DMS 273 treated with DMSO at 0.1 percent for 48 hours (cell line): ENCODE measurements at places on chromosomes 1 and 21.

GRCh38 chr1:47693115-47693514 lies 255.3 kb downstream of the FOXD2 start:
- no peak for DNase-seq

DNA sequence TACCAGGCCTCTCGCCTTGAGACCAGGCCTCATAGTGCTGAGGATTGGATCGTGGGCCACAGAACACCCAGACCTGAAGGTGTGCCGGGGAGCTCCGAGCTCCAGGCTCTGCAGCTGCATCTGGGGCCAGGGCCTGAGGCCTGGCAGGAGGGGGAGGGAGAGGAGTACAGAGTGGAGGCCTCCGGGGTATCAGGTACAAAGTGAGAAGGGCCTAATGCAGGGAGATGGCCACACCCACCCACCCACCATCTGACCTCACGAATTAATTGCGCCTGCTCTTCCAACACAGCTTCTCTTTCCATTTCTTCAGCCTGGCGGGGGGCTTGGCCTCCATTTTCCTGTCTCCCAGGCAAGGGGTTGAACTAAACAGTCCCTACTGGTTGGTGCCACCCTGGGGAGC lies 99.4 kb upstream of the ARHGEF16 start:
- DNase-seq, result no peak

- DNase-seq, result no peak
Observed at GRCh38 chr1:209737118-209737505, 18.7 kb upstream of the TRAF3IP3 start.

DNA sequence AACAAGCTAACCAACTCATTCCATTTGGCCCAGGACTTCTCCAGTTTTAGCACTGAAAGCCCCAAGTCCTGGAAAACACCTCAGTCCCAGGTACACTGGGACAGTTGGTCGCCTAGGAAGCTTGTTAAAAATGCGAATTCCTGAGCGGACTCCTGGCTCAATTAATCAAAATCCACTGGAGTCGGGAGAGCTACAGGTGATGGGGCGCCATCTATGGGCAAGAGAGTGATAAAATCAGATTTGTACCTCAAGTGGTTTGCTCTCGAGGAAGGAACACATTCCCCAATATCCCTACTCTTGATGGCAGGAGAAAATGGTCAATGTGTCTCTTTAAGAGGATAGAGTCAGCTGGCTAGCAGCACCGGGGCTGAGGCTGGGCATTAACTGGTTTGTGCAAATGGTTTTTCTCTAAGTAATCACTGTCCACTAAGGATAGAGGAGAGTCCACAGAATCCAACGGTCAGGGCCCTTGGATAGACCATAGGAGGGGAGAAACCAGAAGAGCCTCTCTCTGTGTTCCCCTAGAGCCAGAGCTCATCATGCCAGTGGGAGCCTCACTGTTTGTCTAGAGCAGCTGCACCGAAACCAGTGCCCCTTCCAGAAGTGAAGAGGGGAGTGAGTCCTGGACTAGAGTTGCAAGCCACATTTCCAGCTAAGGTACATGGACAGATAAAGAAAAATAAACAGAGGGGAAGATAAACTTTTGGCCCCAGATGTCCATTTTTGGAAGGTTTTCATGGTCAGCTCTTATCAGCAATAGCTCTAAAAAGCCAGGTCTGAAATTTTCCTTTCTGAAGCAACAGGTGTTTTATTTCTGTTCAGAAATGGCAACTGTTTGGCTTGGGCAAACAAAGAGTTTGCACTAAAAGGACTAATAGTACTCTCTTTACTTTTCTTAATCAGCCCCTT lies 148.5 kb downstream of the TENT5C start:
- DNase-seq, result peak; percentile 11

- no peak for DNase-seq
Observed at GRCh38 chr1:36156329-36157114, 562 bp downstream of the MAP7D1 start.

GRCh38 chr21:39103689-39104088 lies 79.6 kb downstream of the PSMG1 start:
- DNase-seq, result no peak

DNA sequence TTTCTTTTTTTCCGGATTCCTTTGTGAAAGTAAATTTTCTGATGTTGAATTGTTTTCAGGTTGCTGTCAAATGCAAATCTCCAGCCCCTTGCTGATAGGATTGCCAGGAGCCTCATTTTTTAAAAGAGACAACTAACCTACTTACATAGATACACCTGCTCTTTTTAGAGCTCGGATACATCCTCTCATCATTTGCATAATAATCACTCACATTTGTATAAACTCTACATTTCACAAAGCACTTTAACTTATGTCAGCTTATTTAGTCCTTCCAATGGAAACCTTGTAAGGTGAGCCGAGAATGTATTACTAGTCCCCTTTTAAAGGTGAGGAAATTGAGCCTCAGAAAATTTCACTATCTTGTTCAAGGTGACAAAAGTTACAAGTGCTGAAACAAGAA lies 84.8 kb downstream of the KCTD3 start:
- DNase-seq, result no peak

GRCh38 chr1:3772715-3773571 lies at the start of gene SMIM1:
SMIM1 (plus strand) TSS chr1:3772749; CDS start chr1:3775374, 2,625 bp downstream.
- no peak for DNase-seq

DNA sequence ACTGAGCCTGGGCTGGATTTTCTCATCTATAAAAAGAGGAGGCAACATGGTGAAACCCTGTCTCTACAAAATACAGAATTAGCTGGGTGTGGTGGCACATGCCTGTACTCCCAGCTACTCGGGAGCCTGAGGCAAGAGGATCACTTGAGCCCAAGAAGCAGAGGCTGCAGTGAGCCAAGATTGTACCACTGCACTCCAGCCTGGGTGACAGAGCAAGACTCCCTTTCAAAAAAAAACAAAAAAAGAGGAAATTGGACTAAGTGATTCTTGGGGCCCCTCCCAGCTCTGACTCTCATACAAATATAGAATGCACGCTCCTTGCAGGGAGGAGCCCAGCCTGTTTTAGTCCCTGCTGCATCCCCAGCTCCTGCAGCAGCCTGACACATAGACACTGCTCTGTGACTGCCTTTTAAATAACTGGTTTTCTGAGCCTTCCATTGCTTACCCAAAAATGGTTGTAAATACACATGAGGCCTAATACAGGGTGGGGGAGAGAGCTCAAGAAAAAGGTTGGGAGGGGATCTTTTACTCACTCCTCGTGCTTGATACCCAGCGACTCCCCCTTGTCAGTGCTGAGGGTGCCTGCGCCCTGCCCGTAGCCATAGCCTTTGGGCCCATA lies 17.2 kb downstream of the CSRP1 start:
- no peak for DNase-seq

- no peak for DNase-seq
Observed at GRCh38 chr1:113874012-113874879, 2.7 kb upstream of the PTPN22 start.

- DNase-seq, result no peak
Observed at GRCh38 chr1:228339766-228340685, 66.6 kb downstream of the TRIM11 start.

- DNase-seq, result no peak
Observed at GRCh38 chr1:53559854-53560580, 100.8 kb downstream of the DMRTB1 start.

DNA sequence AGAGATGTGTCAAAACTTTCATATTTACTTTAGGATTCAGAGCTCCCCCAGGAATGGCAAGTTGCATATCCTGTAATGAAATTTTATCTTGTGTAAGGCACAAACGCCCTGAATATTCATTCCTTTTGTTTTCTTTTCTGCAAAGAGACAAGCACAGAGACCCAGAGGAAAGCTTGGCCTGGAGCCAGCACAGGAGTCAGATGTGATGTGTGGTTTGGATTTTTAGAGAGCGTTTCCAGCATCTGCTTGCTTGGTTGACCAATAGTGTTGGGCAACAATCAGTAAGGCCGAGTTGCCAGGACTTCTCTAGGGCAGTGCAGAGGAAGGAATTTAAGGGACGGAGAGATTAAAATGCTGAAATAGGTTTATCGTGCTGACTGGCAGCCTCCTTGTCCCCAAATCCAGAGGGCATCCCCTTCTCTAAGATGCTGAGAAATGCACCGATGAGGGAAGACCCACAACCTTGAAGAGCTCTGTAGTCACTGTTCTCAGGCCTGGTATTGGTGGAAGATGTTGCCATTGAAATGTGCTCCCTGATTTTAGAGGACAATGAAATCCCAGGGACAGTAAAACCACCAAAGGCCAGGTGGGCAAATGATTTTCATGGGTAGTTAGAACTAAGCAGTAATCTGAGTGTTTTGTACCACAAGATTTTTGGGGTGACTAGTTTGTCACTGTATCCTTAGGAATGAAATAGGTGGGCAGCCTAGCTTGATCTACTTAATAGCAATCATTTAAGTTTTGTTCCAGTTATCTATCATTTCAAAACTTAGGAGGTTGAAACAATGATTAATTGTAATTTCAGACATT lies 37.9 kb upstream of the RHOU start:
- DNase-seq, result peak; percentile 11

- DNase-seq, result no peak
Observed at GRCh38 chr1:12811409-12811784, 19.8 kb downstream of the PRAMEF11 start.

- DNase-seq, result no peak
Observed at GRCh38 chr1:156081917-156082308, 352 bp downstream of the MEX3A start.

- DNase-seq, result no peak
Observed at GRCh38 chr1:203512517-203512847, 18.5 kb downstream of the OPTC start.

DNA sequence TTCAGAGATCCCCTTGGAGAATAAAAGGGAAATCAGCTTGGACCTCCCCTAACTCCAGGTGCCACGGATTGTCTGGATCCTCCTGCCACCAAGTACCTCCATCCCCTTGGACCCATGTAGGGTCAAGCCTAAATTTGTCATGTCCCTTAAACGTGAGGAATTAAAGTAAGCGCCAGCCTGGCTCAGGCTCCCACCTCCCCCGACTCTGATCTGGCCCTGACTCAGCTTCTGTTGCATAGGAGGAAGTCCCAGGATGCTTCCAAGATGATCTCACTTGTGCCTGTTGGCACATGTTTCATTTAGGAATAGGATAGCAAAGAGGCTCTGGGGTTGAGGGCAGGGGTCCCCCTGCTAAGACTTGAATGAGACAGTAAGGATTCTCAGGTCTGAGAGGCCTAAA lies 231.9 kb upstream of the JUN start:
- DNase-seq, result no peak

DNA sequence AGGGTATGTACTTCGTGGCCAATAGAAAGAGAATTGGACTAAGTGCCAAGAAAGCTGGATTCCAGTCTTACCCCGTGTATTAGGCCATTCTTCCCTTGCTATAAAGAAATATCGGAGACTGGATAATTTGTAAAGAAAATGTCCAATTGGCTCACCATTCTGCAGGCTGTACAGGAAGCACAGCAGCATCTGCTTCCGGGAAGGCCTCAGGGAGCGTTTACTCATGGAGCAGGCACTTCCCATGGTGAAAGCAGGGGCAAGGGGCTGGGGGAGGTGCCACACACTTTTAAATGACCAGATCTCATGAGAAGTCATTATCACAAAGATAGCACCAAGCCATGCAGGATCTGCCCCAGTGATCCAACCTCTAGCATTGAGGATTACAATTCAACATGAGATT lies 7.8 kb upstream of the AMIGO1 start:
- DNase-seq, result no peak

- no peak for DNase-seq
Observed at GRCh38 chr1:74237787-74238186, 2.6 kb downstream of the TNNI3K start.

- DNase-seq, result no peak
Observed at GRCh38 chr1:2235300-2235998, 7.3 kb downstream of the SKI start.

DNA sequence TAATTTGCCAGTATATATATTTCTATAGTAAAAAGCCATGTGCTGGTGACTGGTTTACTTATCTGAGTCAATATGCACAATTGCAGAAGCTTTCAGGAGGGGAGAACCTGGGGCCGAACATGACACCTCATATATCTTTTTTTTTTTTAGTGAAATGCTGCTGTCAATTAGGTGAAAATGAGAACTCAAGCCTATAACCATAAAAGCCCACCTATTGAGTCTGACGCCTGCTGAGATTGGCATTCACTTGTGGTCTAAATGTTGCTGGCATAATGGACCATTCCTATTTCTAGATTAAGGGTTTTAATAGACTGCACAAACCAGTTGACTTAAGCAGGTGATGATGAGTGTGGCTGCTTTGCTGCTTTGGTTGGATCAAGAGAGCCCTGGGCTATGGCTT lies 10.8 kb downstream of the NTMT2 start:
- DNase-seq, result no peak

DNA sequence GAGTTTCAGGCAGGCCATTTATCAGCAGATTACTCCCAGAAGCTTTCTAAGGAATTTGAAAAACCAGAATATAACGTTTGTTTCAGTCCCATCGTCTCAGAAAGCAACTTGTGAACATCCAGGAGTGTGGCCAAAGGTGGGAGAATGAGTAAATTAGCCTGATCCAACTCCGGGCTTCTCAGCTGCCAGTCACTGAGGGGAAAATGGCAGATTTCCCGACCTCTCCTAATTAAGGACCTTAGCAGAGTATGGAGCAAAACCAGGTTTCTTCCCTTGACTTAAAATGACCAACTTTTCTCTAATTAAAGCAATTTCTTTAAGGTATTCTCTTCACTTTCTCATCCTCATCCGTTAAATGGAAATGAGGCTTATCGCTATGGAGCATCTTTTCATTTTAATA lies 1.0 kb downstream of the CORT start:
- DNase-seq, result no peak

DNA sequence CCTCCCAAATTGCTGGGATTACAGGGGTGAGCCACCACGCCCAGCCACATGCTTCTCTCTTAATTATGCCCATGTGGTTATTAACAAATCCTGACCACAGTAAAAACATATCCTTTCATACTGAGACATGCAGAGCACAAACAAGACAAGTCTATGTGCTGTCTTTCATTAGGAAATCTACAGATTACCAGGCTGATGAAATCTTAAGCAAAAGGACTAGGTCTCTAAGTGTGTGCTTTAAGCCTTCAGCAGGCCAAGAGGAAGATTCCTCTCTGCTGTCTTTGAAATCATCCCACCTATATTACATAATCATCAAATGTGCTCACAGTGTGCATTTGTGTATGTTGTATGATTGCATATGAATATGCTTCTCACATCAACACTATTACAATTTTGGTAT lies 419.3 kb downstream of the KCTD3 start:
- DNase-seq, result no peak

DNA sequence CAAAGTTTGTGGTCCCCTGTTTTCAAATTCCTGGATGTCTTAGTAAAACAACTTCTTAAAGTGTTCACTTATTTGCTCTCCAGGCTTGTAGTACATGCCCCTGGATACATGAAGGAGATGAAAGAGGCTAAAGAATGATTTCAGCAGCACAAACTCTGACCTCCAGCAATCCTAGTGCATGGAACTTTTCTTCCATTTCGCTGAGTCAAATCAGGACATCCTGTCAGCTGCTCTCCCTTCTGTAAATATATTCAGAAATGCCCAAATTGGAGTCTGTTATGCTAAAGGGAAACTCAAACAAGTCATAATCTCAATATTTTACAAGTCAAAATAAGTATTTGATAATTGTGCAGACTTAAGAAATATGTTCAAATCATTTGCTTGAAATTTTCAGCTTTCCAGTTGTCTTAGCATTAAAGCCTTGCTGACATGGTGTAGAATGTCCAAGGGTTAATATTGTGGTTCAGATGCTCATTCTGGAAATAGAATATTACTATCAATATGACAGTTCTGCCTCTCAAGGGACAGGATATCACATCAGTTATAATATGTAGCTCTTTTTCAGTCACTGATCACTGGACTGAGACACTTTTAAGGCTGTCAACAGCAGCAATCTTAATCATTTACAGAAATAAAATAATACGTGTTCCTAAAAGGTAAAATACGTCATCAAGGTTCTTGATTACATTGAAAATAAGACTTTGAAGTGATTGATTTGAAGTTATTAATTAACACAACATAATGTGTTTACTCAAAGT lies 1157.3 kb downstream of the PLA2G4A start:
- no peak for DNase-seq
